A172 (cell line): ENCODE measurements at places on chromosomes 12 and 14. TPM values are rescaled to one million over a fixed set of nuclear protein-coding genes. Genes with fewer than 3 reads are reported as not detected.

The KCNC2 gene
- not detected in 2 replicates for total RNA-seq

GRCh38 chr12:117441751-117442150 lies 80.3 kb upstream of the NOS1 start:
- DNase-seq = peak; percentile 62

DNA sequence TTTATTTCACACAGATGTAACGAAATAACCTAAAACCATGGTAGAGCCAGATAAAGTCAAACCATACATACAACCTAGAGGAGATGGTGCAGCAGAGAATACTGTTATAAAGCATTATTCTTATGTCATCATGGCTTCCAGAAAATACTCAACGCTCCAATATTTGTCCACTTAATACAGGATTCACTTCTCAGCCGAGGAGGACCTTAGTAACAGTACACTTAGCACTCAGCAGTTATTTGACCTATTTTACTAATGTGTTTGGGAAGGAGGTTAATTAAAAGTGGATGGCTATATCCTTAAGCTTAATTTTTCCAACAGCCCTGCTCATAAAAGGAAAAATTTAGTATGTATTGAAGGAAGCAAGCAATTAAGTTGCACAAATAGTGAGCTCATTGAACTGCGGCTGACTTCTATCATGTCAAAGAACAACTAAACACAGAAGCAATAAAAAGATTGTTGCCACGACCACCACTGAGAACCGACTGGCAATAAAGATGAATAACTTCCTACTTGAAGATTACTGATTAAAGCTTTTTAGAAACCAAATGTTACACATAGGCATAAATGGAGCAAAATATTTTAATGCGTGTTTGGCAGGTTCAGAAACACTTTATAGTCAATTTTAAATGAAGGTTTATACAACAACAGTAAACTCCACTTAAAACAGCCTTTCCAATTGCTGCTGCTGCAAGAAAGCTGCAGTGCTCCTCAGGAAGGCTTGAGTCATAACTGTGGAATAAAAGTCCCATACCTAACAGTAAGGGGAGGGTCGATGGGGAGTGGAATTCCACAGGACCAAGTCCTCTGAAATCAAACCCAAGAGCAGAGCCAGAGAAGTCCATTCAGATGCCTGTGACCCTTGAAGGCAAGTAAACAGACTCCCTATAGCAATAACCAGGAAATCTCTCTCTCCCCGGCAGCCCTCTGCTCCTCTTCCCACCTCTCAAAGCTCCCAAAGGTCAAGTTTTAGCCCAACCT lies 218.9 kb upstream of the CDKN3 start:
- DNase-seq = no peak

DNA sequence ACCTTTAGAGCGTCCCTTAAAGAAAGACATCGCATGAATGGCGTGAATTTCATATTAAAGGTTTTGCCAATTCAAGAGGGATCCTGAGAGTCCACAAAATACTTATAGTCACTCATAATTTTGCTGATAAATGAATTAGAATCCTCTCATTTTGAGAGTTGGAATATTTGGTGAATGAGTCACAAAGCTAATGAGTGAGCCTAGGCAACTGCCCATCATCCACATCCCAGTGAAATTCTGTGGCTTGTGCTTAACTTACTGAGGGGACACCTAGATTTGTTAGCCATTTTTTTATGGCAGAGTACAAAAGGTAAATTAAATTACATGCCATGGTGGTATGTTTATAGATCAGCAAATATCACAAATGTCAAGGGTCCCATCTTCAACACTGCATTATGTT lies 12.7 kb upstream of the NOXRED1 start:
- peak; percentile 23 for DNase-seq
